ENCODE measurements at places on chromosomes 3 and 15.

- no peak for DNase-seq
Observed at GRCh38 chr3:50484722-50485121, 18.7 kb downstream of the CACNA2D2 start.

- no peak for DNase-seq
Observed at GRCh38 chr15:59376733-59377132, 4.1 kb upstream of the MYO1E start.

- peak; percentile 30 for DNase-seq
Observed at GRCh38 chr3:9732080-9732739, 675 bp downstream of the BRPF1 start.

DNA sequence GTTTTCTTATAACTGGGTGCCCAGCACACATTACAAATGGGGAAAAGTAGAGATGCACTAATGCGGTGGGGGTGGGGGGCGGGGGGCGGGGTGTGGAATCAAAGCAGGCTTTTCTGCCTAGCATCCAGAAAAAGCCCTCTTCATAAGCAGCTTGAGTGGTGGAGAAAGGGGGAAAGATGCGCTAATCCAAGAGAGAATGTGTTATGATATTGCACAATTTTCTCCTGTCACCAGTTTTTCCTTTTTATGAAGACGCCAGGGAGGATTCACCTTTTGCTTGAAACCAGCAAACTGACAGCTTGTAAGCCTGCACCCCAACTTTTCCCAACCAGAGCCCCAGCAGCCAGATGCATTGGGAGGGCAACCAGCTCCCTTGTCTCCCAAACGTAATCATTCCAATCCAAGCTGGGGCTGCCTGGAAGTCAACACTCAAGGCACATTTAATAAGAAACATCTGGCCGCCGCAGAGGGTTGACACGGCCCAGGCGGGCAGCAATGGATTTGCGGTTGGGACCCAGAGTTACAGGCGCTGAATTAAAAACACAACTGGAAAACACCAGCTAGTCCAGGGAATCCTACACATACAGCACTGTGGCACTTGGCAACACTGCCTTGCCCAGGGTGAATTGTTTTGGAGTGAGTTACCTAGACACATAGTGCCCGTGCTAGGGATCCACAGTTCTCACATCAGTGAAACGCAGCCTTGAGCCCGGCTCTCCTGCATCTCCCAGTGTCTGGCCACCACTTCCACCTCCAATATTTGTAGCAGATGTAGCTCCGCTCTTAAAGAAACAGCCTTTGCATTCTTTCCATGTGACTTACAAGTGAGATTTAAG, 218.5 kb upstream of the PRICKLE2 start:
- DNase-seq, result no peak

DNA sequence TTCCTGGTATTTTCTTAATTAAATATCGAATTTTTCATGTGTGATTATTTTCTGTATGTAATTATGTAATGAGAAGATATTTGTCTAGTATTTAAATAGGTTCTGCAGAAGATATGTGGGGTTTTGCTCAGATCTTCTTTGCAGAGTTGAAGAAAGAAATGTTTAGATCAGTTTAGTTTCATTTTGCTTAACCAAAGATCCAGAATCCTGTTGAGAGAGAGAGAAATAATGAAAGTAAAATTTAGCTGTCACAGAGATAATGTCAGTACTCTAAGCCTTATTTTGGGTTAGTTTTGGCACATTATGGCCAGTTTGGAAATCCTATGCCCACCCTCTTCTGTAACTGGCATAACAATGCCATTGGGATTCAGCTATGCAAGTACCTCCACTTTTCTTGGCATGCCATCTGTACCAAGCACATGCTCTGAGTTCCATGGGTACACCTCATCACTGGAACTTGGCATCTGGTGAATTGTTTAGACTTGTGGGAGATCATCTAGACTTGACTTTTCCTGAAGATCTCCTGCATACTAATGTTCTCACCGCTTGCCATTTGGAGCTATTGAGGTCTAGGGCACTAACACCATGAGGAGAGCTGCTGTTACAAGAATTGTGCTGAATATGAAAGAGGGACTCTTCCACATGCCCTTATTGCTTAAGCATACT, 30.9 kb downstream of the PLSCR1 start:
- DNase-seq, result no peak

GRCh38 chr15:52180851-52181450, 10.2 kb downstream of the GNB5 start:
- no peak for DNase-seq

DNA sequence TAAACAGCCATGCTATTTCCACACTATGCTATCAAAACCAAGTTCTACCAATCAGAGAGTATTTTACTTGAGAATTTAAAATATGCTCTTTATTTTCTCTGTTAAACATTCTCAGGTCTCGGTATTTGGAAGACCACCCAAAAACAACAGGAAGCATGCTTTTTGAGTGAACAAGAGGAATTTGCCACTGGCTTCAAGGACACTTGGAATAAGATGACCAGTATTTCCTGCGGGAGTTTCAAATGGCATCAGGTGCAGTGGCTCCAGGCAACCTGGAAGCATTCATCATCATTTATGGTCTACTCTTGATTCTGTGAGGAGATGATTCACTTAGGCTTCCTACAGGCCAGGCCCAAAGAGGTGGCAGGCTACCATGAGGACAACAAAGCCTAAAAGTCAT, 305.7 kb upstream of the ATP11B start:
- no peak for DNase-seq

- DNase-seq, result no peak
Observed at GRCh38 chr3:113496924-113497323, 18.0 kb downstream of the SPICE1 start.

- DNase-seq, result no peak
Observed at GRCh38 chr15:89818287-89818686, 3.6 kb upstream of the ANPEP start.

- DNase-seq, result no peak
Observed at GRCh38 chr3:184610245-184610871, 48.8 kb downstream of the EPHB3 start.

GRCh38 chr3:85481411-85482212, 522.8 kb downstream of the CADM2 start:
- DNase-seq, result no peak

DNA sequence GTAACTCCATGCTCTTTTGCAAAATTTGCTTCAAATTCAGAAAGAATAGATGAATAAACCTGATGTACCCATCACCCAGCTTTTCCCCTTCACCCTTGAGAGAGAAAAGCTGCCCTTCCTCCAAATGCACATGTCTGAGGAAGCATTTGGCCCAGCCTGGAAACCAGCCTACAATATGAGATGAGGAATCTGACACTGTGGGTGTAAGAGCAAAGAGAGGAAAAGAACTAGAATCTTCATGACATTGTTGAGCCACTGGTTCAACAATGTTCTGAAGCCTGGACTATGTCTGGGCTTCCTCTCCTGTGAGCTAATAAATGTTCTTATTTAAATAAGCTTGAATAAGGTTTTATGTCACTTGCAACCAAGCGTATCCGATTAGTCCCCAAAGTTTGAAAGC, 18.7 kb upstream of the DCBLD2 start:
- DNase-seq, result no peak

DNA sequence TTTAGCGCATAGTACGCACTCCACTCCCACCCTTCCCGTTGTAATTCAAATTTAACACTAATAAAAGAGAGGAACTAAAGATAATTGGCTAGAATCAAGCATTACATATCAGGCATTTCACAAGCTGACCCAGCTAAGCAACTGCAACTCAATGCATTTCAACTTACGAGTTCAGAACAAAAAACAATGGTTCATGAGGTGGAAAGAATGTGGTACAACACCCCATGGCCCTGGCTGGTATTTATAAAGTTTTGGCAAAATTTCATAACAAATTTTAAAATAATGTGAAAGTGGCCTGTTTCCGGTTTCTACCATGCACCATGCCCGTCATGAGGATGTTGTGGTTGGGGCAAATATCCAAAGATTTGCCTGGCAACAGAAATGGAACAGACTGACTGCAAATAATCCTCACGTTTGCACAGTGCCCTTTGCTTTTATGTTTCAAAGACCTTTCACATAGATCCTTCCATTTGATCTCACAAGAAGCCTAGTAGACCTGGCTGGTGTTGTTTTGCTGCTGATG, 455.3 kb upstream of the NR2F2 start:
- no peak for DNase-seq

DNA sequence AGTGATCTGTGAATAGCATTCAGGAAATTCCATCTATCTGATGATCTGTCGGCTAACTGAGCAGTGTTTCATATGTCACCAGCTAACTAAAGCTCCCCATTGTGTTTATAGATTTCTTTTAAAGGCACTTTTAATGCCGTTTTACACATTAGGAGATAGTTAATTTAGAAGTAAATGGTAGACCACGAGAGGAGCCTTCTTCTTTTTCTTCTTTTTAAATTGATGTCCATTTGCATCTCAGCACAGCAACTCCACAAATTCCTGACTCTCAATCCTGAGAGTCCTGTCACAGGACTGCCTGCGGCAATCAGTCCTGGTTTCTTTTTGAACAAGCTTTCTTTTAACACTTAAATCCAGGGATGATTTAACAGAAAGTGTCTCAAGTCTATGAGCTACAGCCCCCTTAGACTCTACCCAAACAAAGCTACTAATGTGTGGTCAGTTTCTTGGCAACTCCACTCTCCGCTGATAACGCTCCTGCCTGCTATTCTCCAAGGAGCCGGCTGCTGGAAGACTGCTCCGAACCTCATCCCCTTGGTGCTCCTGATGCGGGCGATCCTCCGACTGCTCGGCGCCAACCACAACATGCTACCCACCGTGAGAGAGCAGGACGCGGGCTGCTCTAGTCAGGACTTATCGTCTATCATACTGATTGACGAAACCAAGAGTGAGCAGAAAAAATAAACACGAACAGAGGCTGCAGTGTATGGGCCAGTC, 421.4 kb downstream of the MECOM start:
- no peak for DNase-seq

DNA sequence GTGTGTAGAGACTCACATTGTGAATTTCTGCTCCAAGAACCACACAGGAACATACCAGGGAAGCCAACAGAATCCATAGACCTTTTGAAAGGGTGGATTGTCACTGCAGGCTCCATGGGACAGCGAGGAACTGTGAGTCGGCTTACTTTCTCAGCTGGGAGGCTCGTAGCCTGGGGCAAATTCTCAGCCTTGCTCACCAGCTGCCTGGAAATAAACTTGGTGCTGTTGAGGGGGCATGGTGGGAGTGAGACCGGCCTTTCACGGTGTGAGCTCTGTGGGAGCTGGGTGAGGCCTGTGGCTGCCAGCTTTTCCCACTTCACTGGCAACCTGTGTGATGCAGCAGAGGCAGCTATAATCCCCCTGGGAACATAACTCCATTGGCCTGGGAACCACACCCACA, 146.6 kb upstream of the P2RY1 start:
- no peak for DNase-seq

- DNase-seq, result no peak
Observed at GRCh38 chr15:55990998-55991397, 2.4 kb downstream of the NEDD4 start.

DNA sequence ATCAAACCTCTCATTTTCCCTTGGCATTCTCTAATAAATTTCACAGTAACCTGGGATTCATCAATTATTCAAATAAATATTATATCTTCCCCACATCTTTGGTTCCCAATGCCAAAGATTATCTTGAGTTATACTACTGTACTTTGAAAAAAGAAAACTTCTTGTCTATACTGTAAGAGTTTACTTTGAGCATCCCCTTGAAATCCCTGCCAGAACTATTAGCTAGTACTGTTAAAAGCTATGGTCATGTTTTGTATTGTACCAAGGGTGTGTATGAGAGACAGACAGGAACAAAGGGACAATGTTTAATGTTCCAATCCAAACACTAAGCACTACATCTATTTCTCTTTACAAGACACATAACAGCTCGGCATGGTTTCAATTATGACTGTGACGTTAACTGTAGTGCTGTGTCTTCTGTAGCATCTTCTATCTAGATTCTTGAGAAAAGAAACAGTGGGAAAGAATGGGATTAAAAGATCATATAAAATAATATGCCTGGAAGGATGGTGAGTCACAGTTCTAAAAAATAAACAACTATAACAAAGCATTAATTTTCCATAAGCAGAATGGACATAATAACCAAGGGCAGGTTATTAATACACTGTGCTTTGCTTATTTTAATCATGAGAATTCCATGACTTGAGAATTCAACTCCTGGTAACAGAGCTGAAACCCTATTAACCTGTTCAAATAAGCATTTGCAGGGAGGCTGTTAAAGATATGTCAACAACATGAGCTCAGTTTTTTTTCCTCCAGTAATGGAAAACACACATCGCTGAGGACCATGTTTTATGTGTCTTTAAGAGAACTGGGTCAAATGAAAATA, 71.1 kb downstream of the ALDH1A2 start:
- DNase-seq, result no peak

GRCh38 chr3:129624347-129625071, 18.0 kb upstream of the PLXND1 start:
- no peak for DNase-seq

DNA sequence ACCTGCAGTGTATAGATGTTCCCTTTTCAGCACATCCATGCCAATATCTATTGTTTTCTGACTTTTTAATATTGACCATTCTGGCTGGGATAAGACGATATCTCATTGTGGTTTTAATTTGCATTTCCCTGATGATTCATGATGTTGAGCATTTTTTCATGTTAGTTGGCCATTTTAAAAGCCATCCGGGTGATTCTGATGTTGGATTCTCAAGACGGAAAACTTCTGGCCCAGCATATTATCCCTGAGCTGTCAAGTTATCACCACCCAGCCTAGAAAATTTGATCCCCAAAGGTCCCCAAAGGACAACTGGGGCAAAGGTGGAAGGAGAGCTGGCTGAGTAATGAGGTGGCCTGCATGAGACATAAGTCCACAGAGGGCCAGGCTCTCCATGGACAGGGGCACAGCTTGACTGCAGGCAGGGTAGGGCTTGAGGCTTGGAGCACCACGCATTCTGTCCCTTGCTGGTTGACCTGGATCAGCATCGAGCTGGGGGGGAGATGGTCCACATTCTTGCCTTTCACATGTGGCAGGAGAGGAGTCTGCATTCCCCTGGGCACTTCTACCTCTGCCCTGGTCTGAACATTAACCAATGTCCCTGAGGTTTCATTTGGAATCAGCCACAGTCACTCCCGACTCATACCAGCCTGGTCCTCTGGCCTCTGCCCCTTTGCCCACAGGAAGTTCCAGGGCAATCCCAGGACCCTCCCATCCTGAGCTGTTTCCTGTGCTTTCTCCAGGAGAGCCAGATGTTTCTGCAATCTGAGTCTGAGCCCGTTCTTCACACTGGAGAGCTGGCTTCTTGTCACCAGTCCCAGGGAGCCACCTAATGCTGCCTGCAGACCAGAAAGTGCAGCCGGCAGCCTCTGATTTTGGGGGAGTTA, 69.2 kb downstream of the ISG20 start:
- DNase-seq, result no peak

- no peak for DNase-seq
Observed at GRCh38 chr3:102511639-102512038, 76.8 kb downstream of the ZPLD1 start.

DNA sequence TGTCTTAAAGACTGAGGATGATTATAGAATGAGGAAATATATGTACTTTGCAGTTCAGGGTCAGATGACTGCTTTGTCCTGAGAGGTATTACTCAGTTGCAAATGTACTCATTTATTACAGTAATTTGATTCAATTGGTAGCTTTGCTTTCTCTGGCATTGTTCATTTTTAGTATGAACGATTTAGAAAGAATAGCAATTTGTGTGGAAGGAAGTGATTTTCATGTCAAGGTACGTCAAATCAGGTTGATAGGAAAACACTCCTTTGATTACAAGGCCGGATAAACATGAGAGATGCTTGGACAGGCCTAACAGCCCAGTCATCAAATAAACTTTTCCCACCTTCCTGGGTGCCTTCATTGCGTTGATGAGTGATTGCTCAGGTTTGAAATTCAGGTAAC, 53.8 kb downstream of the UNC13C start:
- DNase-seq, result no peak

Measured in activated CD8-positive, alpha-beta memory T cell treated with anti-CD3 and anti-CD28 coated beads, Interleukin-2, amount 50 U/mL, for 4 hours (primary cell).